Brain pericyte (primary cell): ENCODE measurements at places on chromosomes 3 and 15.

DNA sequence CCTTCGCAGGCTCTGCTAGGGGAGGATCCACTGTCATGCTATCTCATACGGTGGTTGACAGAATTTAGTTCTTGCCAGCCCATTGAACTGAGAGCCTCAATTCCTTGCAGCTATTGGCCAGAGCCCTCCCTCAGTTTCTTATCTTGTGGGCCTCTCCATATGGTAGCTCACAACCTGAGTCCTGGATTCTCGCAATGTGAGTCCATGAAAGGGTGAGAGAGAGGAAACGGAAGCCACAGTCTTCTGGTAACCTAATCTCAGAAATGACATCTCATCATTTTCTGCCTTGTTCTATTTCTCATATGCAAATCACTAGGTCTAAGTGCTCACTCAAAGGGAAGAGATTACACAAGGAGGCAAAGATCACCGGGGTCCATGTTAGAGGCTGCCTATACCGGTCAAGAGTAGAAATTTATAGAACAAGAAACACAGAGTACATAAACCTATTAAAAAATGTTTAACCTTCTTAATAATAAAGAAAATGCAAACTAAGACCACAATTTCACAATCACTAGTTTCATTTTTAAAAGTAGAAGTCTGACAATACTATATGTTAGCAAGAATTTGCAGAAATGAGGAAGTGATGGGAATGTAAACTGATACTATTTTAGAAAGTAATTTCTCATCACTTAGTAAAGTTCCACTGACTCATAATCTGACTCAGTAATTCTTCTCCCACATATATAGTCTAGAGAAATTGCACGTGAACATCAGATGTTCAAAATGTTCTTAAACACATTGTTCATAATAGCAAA lies 378.4 kb upstream of the AGTR1 start:
- no peak for DNase-seq

DNA sequence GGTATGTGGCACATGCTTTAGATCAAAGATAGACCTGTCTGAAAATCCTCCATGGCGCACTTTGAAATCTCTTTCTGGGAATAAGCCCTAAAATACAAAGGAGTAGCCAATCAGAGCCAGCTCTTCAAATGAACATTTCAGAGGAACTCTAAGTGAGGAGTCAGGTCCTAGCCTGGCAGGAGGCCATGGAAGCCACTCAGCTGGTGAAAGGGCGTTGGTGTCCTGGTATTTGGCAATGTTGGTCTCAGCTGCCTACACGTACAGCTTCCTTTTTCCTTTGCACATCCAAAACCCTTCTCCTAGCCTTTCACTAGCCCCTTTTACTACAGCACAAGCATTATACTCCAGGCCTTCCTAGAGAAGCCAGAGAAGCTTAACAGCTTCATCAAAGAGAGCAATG lies 5.5 kb downstream of the WDR73 start:
- DNase-seq = no peak

DNA sequence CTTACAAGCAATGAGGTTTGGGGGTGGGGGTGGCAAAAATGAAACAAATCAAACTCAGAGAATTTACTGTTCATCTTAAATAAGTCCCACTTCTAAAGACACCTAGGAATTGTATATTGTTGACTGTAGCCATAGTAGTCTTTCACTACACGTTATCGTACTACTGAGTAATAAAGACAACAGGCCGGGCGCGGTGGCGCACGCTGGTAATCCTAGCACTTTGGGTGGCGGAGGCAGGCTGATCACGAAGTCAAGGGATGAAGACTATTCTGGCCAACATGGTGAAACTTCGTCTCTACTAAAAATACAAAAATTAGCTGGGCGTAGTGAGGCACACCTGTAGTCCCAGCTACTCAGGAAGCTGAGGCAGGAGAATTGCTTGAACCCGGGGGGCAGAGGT lies 231.6 kb downstream of the CTNNB1 start:
- no peak for DNase-seq

DNA sequence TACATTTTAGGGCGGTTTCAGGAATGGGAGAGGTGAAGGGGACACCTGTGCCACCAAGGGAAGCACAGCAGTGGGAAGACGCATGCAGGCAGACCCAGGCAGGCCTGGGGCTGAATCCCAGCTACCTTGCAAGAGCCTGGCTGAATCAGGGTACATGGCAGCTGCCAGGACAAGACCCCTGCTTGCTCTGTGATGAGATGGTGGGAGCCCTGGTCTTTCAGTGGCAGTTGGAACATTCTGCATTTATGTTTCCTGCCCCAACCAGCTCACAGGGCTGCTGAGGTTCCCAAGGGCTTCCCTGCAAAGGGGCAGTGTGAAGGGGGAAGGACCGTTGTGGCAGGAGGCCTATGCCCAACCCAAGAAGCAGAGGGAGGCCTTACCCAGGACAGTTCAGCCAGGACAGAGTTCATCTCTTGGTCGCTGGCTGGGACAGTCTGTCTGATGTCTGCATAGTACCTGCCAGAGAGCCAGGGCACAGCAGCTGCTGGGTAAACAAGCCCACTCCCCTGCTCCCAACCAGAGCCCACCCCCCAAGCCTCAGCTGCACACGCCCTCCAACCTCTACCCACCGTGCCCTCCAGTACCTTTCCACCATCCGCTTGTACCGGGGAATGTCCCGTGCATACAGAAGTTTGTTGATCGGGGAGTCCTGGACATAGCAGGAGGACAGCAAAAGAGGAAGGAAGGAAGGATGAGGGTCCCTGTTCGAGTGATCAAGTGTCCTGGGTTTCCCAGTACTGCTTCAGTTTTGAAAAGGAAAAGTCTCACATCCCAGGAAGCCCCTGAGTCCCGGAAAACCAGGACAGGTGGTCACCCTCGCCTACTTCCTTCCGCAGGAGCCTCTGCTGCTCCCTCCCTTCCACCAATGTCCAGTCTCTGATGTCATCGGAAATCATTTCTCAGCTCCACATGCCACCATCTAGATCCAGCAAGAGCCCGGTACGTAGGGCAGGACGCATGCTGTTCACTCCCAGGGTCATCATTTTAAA lies 23.1 kb downstream of the PLXNB1 start:
- DNase-seq = no peak

DNA sequence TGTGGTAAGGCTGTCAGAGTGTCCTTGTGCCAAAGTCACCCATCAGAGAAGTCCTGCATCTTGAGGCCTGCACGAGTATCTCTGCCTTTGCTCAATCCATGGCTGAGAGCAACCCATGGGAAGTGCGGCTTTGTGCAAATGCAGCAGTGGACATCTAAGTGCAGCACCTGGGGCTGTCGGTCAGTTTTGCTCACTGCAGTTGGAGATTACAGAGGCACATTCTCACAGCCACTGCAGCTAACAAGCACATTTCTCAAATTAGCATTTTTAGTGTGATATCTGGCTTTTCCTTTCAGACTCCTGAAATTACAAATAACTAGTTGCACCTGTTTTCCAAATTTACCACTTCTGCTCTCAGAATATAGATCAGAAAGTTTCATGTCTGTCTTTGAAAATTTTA lies 81.5 kb upstream of the DAZL start:
- DNase-seq = no peak

GRCh38 chr3:54120657-54121413 lies 1.5 kb upstream of the CACNA2D3 start:
- DNase-seq = no peak

DNA sequence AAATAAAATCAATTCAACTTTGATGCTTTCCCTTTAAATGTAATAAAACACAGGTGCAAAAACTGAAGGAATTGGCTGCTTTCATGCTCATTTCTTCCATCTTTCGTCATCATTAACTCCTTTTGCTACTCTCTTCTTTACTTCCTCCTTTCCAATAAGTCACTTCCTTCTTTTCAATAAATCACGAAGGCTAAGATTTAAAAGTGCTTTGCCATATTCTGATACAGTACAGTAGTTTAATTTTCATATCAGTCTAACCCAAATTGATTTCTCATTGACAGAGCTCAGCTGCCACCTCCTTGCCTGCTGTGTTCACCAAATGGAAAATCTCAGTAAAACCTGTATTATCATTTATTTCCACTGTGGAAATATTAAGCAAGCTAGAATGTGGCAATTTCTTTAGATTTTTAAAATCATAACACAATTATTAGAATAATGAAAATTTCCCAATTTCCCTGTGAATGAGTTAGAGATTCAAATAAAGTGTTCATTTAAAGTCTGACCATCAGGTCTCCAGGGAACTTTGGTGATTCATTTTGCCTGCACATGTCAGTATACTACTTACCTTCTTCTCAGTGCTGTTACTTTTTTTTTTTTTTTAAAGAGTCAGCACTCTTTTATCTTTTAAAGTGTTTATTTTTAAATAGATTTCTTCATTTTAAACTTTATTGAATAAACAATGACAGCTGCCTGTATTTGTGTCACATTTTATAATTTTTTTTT lies 41.6 kb downstream of the NANOGP8 start:
- no peak for DNase-seq

- DNase-seq = no peak
These were observed 240.3 kb downstream of the FGF12 start for GRCh38 chr3:192487033-192487432.

GRCh38 chr15:51303462-51303980 lies 34.9 kb downstream of the CYP19A1 start:
- no peak for DNase-seq

DNA sequence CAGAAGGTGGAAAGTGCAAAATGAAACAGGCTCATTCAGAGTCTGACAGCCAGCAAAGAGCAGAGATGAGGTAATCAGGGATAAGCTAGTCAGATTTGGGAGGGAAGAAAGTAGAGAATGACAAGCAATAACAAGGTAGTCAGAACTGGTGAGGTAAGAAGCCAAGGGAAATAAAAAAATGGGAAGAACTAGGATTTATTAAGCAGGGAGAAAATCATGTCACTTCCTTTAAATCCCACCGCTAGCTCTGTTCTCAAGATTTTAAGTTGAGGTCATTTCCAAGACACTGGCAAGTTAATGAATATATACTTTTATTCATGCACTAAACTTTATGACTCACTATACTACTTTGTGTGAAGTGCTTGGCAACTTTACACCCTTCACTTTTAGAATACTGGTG lies 1106.8 kb downstream of the IGSF11 start:
- DNase-seq = no peak

DNA sequence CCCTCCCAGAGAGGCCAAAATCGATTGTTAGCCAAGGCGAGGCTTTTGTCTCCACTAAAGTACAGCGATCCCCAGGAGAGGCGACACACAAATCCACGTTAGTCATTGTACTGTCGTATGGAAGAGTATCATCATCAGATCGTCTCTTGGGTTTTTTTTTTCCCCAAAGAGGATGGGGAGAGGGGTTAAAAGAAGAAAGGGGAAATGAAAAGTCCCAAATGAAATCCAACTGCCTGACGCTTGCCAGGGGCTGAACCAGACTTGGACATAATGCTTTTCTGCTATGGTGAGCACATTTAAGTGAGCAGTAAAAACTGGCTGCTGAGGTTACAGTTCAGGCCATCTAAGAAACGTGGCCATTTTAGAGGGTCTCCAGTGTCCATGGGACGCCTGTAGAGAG lies 37.9 kb upstream of the CTSH start:
- DNase-seq = no peak

- DNase-seq = no peak
These were observed 23.0 kb downstream of the PAQR9 start for GRCh38 chr3:142940472-142940871.

DNA sequence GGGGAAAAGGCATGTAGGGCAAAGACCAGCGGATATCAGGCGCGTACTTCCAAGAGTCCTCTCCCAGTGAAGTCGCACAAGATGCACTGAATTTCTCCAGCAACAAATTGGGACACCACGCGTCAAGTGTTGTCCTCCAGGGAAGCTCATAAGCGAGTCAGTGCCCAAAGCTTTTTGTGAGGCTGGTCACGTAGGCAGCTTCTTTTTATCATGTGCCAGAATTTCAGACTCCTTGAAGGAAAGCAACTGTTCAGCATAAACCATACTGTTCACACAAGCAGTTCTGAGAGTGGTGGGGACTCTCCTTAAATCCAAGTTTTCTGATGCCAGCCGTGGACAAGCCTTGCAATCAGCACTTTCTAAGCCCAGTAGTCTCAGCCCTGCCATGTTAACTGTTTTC lies 10.1 kb upstream of the FSTL1 start:
- no peak for DNase-seq

DNA sequence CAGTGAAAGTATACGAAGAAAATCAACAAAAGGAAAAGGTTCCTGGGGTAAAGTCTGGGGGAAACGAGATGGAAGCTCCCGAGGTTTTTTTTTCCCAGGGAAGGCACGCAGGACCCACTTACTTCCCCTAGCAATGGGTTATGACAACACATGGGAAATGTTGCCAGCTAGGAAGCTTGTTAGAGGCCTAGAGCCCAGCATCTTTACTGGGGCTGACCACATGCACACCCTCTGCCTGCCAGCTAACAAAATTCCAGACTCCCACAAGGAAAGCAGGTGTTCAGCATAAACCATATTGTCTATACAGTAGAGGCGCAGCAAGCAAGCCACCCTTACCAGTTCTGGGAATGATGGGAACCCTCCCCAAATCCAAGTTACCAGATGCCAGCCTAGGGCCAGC lies 258.8 kb upstream of the NR2E3 start:
- DNase-seq = no peak

GRCh38 chr15:99452010-99452409 lies 113.8 kb upstream of the MEF2A start:
- no peak for DNase-seq

DNA sequence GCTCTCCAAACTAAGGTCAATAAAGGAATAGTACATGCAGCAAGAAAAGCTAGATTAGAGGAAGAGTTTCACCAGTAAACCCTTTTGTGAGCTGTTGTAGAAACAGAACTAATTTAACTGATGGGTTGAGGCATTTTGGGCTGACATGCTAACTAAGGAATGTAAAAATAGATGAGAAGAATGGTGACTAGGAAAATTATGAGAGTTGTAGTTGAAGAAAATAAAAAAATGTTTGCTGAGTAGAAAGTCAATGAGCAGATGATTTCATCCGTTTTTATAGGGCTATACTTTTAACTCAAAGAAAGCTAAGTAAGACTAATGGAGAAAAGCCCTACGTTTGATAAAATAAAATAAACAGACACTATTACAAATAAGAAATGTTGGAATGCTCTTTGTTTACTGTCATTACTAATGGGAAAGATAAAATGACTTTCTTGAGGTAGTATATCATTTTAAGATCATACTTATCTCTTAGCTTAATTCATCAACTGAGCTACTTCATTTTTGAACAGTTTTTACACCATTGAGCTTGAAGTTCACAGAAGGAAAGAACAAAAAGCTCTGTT lies 209.4 kb upstream of the DPH6 start:
- no peak for DNase-seq

DNA sequence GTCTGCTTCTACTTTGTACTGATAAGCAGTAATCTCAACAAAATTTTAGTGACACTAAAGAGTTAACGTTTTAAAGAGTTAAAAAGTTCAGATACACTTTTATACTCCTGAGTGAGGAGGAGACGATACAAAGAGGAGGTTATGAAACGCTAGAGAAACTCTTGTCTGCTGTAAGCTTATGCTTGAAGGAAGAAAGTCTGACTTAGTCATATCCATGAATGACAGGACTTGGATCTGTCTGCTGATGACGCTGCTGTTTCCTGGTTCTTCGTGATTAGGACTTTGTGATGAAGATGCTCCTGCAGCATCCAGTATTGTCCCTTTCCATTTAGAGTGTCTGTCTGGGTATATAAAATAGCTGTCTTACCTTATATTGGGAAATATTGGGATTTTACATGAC lies 15.8 kb downstream of the TCF12 start:
- no peak for DNase-seq
